ENCODE measurements at places on chromosomes 5 and 9.

DNA sequence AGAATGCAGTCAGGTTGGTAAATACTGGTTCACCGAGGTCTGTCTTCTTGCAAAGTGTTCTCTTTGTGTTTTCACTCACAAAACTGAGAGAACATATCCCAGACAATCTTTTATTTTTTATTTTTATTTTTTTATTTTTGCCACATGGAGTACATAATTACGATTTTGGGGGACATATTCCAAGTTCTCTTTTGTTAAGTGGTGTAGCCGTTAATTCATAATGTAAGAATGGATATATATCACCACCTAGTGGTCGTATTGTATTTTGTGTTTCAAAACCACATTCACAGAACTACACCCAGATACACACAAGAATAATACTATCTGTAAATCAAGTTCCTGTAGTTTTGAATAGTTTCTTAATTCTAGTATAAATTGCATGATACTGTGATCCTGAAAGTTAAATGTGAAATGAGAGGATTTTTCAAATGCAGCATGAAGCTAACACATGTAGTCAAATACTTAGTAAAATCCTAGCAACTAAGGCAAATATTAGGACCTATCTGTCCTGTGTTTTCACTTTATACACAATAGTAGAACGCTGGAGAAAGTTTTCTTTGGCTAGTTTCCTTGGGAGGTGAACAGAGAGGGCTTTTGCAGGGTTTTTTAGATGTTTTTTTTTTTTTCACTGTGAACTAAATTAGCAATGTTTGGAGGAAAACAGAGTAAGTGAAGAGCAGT is 92.7 kb downstream of the VCAN start:
- no peak for DNase-seq

GRCh38 chr5:155278532-155278931 is 265.0 kb downstream of the KIF4B start:
- DNase-seq: no peak

DNA sequence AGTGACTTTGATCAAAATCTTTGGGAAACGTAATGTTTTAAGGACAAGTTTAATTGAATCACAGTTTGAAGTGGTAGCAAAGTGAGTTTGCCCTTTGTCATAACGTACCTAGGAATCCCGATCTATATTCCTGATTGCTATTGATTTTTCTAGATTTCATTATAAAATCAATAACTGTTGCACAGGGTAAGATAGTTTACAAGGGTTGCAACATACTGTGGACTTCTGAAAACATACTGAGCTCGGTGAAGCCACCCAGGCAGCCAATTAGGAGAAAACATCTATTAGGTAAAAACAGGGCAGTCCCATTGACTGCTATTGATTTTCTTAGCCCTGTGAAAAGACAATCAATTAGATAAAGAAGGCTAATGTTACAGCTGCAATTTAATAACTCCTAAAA is 659.9 kb downstream of the ISL1 start:
- no peak for DNase-seq

DNA sequence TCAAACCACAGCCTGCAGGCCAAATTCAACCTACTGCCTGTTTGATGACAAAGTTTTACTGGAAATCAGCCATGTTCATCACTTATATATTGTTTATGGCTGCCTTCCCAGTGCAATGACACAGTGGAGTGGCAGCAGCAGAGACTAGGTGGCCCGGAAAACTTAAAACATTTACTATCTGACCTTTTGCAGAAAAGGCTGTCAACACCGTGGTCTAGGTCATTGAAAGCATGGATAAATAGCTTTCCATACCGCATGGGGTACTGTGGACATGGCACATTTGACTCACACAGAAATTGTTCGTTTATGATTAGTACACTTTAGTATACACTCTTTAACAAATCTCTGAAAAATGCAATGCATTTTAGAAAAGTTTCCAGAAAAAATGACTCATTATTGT is 298.3 kb upstream of the EFNA5 start:
- no peak for DNase-seq

- DNase-seq: no peak
Measured at GRCh38 chr5:52844885-52845284, 57.2 kb downstream of the ITGA1 start.

DNA sequence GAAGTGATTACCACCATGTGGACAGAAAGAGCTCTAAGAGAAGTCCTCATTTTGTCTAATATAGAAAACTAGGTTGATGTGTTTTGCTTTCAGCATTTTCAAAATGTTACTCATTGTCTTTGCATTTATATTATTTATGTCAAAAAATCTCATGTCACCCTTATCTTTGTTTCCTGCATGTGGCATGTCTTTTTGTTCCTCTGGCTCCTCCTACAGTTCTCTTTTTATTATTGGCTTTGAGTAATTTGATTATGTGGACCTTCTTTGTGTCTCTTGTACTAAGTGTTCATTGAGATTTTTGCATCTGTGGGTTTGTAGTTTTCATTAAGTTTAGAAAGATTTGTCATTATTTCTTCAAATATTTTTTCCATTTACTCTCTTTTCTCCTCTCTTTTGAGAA is 58.8 kb downstream of the GNG10 start:
- no peak for DNase-seq

DNA sequence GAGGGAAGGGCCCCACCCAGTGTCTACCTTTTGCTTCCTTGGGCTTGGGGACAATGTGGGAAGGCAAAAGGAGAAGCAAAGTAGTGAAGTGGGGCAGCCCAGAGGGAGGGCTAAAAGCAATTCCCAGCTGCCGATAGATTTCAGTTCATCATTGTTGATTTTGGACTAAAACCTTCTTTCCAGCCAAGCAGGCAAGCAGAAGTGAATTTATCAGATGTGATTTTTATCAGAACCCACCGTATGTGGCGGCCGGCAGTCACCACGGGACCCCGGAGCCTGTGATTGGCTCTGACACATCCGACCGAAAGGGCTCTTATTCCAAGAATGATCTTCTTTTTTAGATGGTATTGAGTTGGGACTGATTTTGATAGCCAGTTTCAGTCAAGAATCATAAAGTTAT is 559.9 kb downstream of the PSAT1 start:
- no peak for DNase-seq

DNA sequence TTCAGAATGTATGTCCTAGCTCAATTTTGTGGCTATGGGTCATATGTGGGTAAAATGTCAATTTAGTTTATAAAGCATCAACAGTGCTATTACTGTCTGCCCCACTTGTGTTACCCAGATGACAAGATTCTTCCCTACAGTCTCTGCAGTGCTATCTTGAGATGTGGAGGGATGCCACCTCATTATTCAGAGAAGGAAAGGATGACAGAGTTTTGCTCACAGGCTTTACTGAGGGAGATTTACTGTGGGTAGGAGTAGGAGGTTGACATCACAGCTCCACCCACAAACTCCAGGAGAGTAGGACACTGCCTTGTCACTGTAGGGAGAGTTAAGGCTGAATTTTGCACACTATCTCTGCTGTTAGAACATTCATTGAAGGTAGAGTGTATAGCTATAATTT is 359.3 kb downstream of the HTR1A start:
- no peak for DNase-seq

DNA sequence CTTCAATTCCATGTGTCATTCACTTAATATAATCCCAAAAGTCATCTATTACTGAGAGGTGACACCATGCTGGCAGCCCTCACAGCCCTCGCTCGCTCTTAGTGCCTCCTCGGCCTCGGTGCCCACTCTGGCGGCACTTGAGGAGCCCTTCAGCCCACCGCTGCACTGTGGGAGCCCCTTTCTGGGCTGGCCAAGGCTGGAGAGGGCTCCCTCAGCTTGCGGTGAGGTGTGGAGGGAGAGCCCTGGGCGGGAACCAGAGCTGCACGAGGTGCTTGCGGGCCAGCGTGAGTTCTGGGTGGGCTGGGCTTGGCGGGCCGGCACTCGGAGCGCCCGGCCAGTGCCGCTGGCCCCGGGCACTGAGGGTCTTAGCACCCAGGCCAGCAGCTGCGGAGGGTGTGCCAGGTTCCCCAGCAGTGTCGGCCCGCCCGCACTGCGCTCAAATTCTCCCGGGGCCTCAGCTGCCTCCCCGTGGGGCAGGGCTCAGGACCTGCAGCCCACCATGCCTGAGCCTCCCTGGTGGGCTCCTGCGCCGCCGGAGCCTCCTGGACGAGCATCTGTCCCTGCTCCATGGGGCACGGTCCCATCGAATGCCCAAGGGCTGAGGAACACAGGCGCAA is 374.1 kb downstream of the ELAVL2 start:
- no peak for DNase-seq

GRCh38 chr5:139709582-139710318 is 61.6 kb downstream of the CXXC5 start:
- no peak for DNase-seq

- DNase-seq: no peak
Measured at GRCh38 chr5:7320701-7321301, 75.1 kb upstream of the ADCY2 start.

GRCh38 chr9:109143881-109144562 is 23.0 kb downstream of the FRRS1L start:
- DNase-seq: no peak

- DNase-seq: no peak
Measured at GRCh38 chr9:24045150-24045549, 219.1 kb upstream of the ELAVL2 start.

GRCh38 chr9:89791754-89792153 is 186.9 kb downstream of the GADD45G start:
- DNase-seq: no peak

DNA sequence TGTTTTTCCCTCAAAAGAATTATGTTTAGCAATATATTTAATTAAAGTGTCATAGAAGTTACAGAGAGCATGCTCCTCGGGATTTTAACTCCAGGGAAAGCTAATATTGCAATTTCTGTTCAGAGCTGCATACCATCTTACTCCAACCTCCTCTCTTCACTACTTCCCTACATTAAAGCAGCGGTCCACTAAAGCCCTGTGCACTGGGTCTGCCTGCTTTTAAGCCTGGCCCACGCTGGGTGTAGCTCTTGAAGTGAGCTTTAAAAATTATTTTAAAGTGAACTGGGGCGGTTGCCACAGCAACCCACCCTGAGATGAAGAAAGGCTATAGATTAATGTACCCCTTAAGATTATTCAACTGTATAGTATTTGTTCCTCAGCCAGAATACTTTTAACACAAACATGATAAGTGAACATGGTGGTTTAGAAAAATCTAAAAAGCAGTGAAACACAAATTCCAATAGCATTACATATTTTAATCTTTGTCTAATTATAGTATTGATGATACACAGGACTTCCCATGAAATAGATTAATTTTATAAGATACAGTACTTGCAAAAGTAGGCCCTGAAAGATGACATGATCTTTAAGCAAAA is 3.9 kb upstream of the MEF2C start:
- no peak for DNase-seq

DNA sequence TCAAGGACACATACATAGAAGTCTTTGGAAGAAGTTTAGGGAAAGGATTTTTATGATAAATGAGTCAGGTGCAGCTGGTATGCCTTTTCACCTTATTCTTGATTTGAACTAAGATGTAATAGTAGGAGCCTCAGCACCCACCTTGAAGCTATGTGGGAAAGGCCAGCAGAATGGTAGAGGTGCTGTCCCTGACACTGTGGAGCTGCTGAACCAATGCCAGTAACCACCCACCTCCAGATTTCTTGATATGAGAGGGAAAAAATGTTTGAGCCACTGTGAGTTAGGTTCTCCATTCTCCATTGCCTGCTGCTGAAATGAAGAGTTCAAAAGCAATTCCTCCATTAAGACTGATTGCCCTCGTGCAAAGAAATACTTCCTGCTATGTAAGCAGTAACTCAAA is 12.2 kb upstream of the HMGCR start:
- peak; percentile 50 for DNase-seq

DNA sequence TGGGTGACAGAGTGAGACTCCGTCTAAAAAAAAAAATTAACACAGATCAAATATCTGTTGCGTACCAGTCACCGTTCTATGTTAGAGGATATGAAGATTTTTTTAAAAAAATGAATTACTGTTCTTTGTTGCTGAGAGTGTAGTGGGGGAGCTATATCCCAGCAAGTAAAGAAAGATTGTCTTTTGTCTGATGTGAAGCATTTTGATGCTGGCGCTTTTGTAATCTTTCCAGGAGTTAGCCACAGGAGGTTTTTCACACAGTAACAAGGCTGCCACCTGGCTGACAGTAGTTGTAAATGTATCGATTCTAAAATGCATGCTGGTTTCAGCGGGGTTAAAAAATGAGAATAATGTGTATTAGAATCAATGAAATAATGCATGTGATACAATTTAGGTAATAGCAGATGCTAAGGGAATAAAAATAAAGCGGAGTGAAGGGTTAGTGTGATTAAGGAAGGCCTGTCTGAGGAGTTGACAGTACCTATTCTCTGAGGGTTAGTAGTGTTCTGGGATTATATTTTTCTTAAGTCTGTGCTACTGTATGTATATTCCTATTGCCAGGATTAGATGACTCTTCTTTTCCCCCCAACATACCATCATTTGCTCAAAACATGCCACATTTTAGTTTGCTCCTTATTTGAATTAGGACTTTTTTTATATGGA is 3.4 kb downstream of the LMNB1 start:
- no peak for DNase-seq

DNA sequence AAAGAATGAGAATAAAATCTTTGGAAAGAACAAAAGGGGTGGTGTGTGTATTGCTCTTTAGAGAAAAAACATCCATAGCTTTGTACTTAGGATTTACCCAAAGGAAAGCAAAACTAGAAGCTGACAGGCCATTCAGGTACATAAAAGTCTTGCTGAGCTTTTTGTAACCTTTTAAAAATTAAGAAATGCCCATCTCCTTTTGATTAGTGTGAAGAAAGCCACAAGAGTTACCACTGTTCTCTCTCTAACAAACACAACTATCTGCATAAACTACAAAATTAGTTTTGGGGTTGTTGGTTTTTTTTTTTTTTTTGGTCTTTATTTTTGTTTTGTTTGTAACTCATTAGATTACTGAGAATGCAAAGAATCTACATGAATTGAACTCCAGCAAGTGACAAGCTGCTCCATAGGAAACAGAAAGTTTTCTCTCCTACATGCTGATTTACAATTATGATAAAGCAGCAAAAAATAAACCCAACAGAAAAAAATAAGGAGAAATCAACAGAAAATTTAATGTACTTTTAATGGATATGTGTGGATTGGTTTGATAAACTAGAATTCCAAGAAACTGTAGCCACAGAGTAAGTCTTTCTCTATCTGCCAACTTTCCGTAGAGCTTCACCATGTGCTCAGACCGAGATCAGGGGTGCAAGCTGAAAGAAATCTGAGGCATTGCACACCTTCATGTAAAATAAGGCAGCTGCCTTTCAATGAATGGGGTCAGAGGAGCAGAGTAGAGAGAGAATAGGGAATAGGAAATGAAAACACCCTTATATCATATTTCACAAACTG is 12.3 kb downstream of the BAAT start:
- no peak for DNase-seq

DNA sequence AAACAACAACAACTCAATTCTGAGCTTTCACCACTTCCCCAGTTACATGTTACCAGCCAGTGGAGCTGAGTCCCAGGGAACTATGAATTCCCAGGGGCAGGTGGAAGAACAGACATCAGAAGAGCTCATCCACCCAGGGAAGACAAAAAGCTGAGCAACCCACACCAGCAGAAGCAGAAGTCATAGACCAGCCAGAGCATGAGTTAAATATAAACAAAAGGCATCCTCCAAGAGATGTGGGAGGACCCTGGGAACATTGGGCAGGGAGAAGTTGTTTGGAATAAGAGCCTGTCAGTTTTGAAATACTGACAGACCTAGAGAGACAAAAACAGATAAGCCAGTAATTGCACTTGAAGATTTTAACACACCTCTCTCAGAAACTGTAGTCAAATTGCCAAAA is 102.3 kb upstream of the LMX1B start:
- DNase-seq: no peak

GRCh38 chr9:124216474-124217176 is 41.1 kb upstream of the NEK6 start:
- DNase-seq: peak; percentile 73

- DNase-seq: no peak
Measured at GRCh38 chr9:113634596-113635515, 171.3 kb downstream of the RGS3 start.
